ENCODE measurements at places on chromosomes 3 and 15.

- DNase-seq, result no peak
These were observed 68.9 kb downstream of the FOXP1 start for GRCh38 chr3:71514621-71515020.

- no peak for DNase-seq
These were observed 55.6 kb downstream of the CASR start for GRCh38 chr3:122239112-122239511.

GRCh38 chr3:176850498-176850897 is 346.8 kb downstream of the TBL1XR1 start:
- no peak for DNase-seq

DNA sequence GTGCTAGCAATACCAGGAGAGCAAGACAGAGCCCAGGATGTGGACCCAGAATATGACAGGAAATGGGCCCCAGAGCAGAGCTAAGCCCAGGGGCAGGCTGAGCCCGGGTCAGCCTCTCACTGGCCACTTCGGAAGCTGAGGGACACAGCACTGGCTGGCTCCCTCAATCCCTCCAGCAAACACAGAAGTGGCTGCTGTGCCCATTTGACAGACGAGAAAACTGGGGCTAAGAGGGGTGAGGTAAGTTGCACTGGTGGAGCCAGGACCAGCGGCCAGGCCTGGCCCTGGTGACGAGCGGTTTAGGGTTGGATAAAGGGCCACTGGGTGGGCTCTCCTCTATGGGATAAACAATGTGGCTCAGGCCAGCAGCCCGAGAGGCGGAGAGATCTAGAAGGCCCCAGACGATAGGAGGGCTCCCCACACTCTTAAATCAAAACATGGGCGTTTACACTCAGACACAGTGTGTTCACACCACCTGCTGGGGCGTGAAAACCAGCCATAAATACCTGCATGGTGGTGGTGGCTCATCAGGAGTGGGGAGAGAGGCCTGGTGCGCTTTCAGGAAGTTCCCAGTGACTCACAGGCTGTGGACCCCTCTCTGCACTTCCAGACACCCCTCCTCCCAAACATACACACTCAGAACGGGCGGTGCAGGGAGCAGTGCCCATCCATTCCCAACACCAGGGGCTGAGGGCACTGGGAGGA is 12.0 kb upstream of the LINGO1 start:
- DNase-seq, result no peak

DNA sequence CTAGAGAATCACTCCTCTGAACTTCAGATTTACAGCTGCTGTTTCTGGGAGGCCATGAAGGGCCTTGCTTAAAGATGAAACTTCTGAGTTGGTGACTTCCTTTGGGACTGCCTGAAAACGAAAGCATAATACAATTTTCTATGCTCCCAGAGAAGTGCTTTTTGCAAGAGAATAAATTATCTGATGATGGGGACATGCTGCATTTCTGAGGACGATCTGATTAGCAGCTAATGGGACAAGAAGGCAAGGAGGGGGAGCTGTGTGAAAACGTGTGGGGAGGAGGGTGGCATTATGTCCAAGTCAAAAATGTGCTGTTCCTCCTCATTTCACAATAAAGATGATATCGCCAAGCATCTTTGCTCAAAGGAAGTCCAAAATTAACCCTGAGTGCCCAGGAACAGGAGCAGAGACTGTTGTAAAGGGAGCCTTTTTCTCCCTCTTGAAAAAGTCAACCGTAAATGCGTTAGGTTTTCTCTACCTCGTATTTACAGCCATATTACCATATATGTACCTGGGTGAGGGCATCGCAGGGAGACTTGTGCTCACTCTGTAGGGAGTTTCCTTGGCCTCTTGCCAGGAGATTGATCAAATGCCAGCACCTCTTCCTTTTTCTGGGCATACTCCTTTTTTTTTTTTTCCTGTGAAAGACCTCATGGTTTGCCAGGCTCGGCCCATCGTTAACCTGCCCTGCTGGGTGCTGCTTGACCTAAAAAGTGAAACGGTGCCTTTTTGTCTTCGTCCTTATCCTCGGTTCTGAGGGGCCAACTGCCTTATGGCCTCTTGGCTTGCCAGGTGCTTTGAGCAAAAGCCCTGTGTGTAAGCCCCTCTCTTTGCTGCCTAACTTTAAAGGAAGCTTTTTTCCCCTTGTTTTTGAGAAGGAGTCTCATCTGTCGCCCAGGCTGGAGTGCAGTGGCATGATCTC is 11.5 kb downstream of the ITPR1 start:
- DNase-seq, result no peak

- no peak for DNase-seq
These were observed 65.3 kb upstream of the GATM start for GRCh38 chr15:45443645-45444044.

DNA sequence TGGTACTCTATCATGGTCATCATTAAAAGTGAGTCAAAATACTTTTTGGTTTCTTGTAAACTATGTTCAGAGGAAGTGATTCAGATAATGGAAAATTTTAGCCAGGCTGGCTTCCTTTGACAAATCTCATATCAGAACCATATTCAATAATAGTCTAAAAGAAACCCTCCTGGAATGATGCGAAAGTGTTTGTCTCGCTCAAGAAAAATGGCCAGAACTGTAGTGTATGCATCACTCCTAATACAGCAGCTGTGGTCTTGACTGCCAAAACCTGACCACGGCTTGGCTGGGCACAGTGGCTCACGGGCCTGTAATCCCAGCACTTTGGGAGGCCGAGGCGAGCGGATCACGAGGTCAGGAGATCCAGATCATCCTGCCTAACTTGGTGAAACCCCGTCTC is 35.6 kb upstream of the KCNMB2 start:
- no peak for DNase-seq

GRCh38 chr15:42101861-42102260 is 7.5 kb upstream of the PLA2G4D start:
- no peak for DNase-seq

GRCh38 chr3:22284559-22284958 is 533.5 kb upstream of the ZNF385D start:
- DNase-seq, result no peak

DNA sequence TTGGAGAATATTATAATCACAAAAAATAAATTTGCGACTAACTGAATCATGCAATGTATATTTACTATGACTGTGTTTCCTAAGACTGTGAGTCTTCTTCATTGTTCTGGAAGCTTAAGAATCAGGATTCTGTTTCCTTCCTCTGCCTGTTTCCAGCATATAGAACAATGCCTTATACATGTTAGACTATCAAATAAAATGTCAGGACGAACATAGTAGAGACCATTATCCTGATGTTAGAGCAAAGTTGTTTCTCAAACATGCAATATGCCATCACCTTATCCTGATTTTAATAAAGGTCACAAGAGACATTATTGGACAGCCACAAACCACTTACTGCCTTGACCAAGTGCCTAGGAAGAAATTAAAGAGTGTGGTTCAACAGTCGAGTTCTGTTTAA is 457.4 kb upstream of the AGTR1 start:
- peak; percentile 70 for DNase-seq

- no peak for DNase-seq
These were observed 364.8 kb upstream of the TPRG1 start for GRCh38 chr3:188807006-188807405.

GRCh38 chr15:40688932-40689799 is 5.8 kb upstream of the RAD51 start:
- no peak for DNase-seq

GRCh38 chr3:149424918-149425317 is 47.5 kb upstream of the TM4SF1 start:
- DNase-seq, result peak; percentile 29

- no peak for DNase-seq
These were observed 35.4 kb upstream of the ARHGEF26 start for GRCh38 chr3:154085799-154086198.

GRCh38 chr3:72116226-72116625 is 331.3 kb upstream of the PROK2 start:
- no peak for DNase-seq

DNA sequence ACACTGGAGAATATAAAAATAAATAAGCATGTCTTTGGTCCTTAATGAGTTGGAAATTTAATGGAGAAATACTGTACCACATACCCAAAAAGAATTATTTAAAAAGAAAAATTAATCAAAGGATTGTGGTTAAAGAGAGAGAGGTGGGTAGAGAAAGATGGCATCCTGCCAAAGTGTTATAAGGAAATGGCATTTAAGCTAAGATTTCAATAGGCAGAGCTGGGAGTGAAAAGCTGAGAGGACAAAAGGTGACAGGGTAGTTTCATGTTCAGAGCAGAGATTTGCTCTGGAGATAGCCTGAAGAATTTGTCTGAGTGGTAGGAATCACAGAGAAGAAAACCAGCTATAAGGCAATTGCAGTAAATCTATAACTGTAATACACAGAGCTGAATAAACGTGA is 181.0 kb downstream of the SI start:
- no peak for DNase-seq

- peak; percentile 22 for DNase-seq
These were observed 210.3 kb upstream of the CNTN6 start for GRCh38 chr3:882533-882932.

DNA sequence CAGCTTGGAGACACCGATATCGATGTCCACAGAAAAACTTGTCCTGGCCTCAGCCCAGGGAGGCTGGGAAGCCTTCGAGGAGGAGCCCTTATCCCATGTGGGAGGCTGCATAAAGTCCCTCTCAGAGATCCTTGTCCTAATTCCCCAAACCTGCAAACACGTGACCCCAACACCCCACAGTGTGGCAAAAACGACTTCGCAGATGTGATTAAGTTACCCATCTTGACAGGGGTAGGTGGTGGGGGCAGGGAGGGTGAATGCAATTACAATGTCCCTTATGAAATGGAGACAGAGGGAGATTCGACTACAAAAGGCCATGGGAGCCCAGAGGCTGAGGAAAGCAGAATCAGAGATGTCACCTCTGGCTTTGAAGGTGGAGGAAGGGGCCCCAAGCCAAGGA is 2.3 kb upstream of the TLR9 start:
- no peak for DNase-seq

DNA sequence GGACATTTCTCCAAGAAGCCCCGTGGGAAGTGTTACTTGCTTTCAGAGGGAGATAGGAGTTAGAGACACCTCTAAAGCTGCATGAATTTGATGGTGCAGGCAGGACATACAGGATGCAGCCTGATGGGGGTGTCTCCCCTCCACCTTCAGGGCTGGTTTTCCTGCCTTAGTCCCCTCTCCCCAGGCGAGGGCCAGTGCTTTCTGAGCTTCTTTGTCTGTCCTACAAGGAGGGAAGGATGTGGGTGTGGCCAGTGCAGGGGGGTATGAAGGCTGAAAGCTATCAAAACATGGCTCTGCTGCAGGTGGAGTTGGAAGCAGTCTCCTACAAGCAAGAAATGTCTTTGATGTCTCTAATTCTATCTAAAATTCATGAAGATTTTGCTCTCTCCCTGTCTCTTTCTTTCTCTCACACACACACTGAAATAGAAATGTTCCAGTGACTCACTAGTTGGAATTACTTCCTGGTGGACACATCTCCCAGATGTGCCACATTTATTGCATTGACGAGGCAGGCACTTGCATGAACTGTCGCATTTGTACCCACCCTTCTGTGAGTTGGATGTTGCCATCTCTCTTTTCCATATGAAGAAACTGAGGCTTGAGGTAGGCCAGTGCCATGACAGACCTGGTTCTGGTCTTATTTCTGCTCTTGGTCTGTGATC is 13.9 kb upstream of the PODXL2 start:
- no peak for DNase-seq

DNA sequence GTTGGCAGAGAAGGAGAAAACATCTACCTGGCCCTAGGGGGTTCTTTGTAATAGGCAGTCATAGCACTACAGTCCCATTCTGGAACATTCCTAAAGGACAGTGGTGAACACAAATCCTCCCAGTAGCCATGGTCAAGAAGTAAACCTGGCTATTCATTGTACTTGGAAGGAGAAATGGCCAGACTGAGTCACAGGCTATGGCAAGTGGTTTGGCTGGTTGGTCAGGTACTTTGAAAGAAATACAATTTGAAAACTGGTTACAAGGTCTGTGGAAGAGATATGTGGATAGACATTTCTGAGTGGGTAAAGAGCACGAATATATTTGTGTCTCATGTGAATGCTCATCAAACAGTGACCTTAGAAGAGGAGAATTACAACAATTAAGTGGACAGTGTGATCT is 33.0 kb upstream of the FAN1 start:
- DNase-seq, result no peak

GRCh38 chr3:108219336-108219735 is 2.9 kb downstream of the IFT57 start:
- DNase-seq, result no peak

GRCh38 chr15:43511012-43511885 is 6.2 kb upstream of the MAP1A start:
- no peak for DNase-seq

GRCh38 chr3:130981469-130981868 is 45.2 kb downstream of the ASTE1 start:
- DNase-seq, result no peak

- DNase-seq, result no peak
These were observed 83.1 kb downstream of the GAP43 start for GRCh38 chr3:115706311-115706829.

GRCh38 chr3:118501152-118501551 is 533.5 kb downstream of the IGSF11 start:
- DNase-seq, result no peak

- no peak for DNase-seq
These were observed 28.0 kb downstream of the RAD51 start for GRCh38 chr15:40722934-40723333.

- no peak for DNase-seq
These were observed 232.2 kb downstream of the ADAMTS17 start for GRCh38 chr15:100109486-100110035.

- no peak for DNase-seq
These were observed 79.5 kb upstream of the LIPC start for GRCh38 chr15:58352026-58352929.

DNA sequence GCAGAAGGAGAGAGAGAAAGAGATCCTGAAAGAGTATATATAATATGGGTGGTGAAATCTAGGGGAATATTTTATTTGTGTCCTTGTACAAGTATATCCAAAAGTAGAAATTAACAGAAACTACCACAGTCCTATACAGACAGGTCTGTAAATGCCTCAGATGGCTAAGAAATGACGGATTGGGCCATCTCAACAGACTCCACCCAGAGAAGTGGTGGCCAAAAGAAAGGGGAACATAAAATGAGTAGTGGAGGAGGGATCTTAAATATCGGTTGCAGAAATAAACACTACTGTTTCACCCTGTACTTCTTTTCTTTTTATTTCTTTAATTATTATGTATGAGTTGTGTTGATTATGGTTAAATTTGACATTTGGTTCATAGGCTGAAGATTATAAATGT is 47.7 kb downstream of the CCR3 start:
- DNase-seq, result no peak

All from foreskin melanocyte (primary cell).